Thyroid gland (tissue), 4 donors: ENCODE measurements at places on chromosomes 7 and 10. TPM values are rescaled to one million over a fixed set of nuclear protein-coding genes. Genes with fewer than 3 reads are reported as not detected.

CCDC146 gene
- total RNA-seq, result 35.9 TPM

GLCCI1 gene
- 68.1 TPM for total RNA-seq

- no peak for DNase-seq
Measured at GRCh38 chr10:68655620-68656126, 65.4 kb upstream of the CCAR1 start.

- DNase-seq, result no peak
Measured at GRCh38 chr10:30722956-30723620, 93.5 kb upstream of the LYZL2 start.

- no peak for DNase-seq
Measured at GRCh38 chr10:13681528-13681927, 94.8 kb downstream of the PRPF18 start.

GRCh38 chr10:30282221-30282620, 66.9 kb downstream of the MTPAP start:
- DNase-seq, result no peak
